ENCODE measurements at places on chromosomes 16 and 17.

DNA sequence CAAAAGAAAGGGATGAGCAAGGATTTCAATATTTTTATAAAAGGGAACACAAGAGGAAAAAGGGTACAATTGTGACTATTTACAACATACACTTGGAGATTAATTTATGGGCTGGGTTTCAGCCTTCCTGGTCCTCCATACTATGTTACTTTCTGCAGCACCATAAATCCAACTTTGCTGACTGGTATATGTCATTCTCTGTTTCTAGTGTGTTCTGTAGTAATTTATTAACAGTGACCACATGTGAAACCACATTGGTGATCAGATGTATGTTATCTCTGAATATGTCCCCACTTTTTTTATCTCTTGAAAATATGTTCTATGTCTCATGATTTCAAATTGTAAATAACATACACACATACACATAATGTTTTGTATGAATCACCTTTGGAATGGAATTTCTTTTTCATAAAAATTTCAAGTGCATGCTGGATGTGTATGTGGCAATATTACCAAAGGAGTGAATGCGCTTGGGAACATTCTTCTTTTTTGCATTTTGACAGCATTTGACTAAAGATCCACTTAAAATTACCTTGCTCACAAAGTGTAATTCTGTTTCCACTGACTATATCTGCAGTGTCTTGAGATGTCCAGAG, 2.9 kb upstream of the LYRM9 start:
- no peak for DNase-seq

DNA sequence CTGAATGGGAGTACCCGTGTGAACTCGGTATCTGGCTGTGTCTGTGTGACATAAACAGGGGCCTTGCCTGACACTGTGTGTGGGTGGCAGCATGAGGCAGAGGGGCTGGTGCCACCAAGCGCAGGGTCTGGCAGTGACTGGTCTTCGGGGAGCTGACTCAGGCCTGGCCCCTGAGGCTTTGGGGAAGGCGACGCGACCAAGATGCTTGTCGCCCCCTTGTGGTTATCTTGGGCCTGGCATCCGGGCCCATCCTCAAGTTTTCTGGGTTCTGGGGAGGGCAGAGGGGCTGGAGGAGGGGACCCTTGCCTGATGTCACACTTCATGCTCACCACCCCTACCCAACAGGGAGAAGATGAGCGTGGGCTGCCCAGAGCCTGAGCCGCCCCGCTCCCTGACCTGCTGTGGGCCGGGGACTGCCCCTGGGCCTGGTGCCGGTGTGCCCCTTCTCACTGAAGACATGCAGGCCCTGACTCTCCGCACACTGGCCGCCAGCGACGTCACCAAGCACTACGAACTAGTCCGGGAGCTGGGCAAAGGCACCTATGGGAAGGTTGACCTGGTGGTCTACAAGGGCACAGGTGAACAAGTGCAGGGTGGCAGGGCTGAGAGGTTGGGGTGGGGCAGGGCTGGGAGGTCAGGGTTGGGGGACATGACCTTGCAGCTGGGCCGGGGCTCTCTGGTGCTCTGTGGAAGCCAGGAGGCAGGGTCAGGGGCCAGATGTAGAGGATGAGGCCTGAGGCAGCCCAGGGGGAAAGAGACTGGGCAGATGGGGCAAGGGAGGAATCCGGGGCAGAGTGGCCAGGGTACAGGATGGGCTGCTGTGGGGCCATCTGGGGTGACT, 24.9 kb downstream of the SBK1 start:
- peak; percentile 26 for DNase-seq

DNA sequence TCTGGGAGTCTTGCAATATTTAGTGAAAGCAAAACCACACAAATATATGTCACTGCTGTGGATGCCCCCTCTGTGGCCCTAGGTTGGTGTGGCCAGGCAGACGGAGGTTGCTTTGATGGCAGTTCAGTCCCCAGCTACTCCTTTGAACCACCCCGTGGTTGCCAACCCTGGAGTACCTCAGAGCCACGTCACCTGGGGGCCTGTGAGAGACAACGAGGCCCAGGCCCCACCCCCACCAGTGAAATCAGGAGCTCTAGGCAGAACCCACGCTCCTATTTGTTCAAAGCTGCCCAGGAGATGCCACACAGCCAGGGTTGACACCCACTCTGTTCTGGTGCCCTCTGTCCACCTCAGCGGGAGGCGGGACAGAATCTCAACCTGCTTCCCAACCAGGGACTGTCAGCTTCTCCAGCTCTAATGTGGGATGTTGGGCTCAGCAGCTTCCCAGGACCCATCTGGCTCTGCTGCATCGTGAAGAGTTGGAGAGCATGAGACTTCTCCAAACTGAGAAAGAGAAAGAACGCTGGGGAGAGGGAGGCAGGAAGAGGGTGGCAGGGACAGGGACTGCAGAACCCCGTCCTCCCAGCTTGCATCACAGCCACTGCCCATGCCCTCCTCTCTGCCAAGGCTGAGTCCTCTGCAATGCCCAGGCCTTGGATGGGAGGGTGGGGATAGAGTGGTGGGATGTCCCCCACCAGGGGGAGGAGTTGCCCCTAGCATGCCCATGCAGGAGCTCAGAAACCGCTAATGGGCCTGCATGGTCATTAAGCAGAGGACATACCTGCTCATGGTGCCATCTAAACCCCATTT, 81.8 kb downstream of the C16orf78 start:
- no peak for DNase-seq

DNA sequence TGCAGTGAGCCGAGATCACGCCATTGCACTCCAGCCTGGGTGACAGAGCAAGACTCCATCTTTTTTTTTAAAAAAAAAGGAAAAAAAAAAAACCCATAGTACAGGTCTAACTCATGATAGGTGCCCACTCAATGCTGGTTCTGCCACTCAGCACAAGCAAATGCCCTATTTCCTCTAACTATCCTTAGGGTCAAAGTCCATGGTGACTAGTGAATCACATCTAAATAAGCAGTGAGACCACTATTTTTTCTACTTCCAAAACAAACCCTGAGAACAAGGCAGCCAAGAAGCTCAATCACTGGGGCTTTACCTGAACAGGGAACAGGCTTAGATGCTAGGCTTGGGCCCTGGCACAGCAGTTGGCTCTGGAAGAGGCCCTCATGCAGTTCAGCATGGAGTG, 3.4 kb downstream of the BLTP2 start:
- no peak for DNase-seq

GRCh38 chr17:74943808-74944522, 8.3 kb downstream of the OTOP3 start:
- DNase-seq, result no peak

DNA sequence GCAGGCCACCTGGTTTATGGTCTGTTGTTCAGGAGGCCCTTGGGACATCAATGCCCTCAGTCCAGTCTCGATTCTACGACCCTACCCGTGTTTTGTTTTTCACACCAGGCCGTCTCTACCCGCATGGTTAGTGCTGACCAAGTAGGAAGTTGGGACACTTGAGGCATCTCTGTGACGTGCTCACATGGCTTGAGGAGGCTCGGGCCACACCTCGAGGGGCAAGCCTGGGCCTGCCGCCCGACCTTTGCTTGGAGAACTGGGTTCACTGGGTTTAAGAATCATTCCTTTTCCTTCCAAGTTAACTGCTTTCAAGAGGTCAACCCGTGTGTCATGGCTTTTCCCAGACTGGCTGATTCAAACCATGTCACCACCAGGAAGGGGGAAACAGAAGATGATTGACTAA, 86.8 kb downstream of the CMIP start:
- DNase-seq, result no peak

DNA sequence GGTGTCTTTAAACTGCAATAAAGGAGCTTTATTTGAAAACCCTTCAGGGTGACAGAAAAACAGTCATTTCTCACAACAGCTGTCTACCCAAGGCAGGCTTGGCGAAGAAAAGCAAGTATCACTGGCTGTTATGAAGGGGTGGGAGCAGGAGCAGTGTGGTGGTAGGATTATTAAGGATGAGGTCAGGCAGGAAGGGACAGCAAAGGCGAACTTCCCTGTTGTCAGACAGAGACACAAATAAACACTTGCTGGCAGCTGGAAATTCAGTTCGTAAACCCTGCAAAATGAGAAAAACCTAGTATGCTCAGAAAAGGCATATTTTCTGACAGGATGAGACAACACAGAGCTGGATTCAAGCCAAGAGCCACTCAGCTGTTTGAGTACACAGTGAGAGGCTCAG, 416.3 kb upstream of the CDH5 start:
- peak; percentile 5 for DNase-seq

DNA sequence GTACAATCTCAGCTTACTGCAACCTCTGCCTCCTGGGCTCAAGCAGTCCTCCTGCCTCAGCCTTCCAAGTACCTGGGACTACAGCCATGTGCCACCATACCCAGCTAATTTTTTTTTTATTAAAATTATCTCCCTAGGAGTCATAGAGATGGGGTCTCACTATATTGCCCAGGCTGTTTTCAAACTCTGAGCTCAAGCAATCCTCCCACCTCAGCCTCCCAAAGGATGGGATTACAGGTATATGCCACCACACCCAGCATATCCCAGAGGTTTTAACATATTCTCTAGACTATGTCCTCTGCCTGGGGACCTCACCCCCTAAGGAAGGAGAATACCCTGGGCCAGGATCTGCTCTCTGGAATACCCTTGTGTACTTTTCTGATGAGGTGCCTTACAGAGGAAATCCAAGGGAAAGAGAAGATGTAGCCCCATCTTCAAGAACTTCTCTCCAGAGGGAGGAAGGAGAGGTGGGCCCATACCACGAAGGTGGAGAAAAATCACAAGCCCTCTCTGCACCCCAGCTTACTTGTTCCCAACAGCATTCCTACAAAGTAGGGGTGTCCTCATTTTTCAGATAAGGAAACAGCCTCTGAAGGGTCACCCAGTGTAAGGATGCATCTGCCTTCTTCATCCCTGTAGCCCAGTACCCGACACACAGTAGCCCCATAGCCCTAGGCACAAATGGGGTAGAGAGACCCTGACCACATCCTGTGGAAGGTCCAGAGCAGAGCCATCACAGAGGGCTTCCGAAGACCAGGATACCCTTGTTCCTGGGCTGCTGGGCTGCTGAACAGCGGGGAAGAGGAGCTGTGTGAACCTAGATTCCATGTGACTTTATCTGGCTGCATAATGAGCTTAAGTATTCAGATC, 151.6 kb downstream of the SOCS1 start:
- no peak for DNase-seq

Data from fibroblast of upper back skin (primary cell).